ENCODE measurements at places on chromosomes 13 and 19.

- DNase-seq: no peak
Measured at GRCh38 chr19:589693-590395, at the start of gene HCN2. Gene HCN2, plus strand, starts transcription at chr19:589881. Its CDS starts 65 bp downstream, at chr19:589946.

- DNase-seq: no peak
Measured at GRCh38 chr19:5339950-5340636, 519 bp downstream of the PTPRS start.

DNA sequence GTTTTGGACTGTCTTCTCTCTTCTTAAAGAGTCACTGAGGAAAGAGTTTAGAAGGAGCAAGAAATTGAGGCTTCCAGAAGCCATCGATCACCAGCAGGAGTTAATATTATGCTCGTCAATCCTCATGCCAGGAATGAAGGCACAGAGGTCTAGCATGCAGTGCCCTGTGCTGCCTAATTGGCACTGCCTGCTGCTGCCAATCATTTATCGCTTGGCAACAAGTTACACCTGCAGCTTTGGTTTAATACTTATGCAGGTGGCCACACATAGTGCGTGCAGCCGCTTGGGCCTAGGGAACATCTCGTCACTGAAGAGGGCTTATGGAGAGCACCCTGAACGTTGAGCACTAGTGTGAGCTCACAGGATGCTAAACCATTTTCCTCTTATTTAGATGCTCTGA, 2.7 kb upstream of the SOX1 start:
- no peak for DNase-seq

DNA sequence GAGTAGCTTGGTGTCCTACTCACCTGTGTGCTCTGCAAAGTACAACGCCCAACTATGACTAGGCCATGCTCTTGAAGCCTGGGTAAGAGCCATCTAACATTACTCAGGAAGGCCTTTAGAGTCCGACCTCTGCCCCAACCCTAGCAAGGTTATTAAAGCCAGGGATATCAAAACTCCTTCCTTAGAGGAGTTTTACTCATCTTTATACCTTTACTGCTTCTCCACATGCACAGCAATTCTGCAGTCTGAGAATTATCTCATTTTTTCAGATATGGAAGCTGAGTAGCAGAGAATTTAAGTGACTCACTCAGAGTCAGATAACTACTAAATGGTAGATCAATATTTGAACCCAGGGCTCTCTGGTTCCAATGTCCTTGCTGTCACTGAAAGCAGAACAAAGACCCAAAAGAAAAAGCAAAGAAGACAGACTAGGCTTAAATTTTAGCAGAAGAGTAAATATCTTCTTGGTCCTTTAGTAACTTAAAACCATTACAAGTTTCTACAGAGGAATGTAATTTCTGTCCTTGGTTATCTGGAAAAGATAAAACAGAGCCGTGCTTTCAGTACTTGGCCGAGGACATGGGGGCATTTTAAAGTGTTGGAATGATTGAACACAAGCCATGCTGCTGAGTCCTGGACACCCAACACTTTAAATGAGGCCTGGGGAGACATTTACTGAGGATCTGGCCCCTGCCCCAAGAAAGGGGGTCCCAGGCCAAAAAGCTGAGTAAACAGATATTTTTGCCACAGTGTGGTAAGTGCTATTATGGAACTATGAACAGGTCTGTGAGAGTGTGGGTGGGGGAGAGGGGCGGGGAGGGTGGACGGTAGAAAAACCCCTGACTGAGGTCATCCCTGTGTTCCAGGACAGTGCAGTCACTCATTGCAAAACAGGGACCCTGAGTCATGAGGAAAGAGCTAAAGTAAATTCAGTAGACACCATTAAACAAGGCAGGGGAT, 18.4 kb upstream of the KPNA3 start:
- DNase-seq: no peak

Measured in stimulated activated CD8-positive, alpha-beta memory T cell treated with anti-CD3 and anti-CD28 coated beads, Interleukin-7, amount 100 ng/mL, for 1 hour (primary cell).